Thyroid gland (tissue), 4 donors: ENCODE measurements at places on chromosomes 16 and 17. TPM values are rescaled to one million over a fixed set of nuclear protein-coding genes. Genes with fewer than 3 reads are reported as not detected.

The TMEM132E gene
- total RNA-seq, result not detected

The ITGAD gene
- total RNA-seq, result not detected

The FOXC2 gene
- total RNA-seq, result 4.0 TPM

The CBFA2T3 gene
- total RNA-seq, result 3.3 TPM

The CPHXL2 gene
- total RNA-seq, result not detected

The PDIA2 gene
- not detected for total RNA-seq

The ZNF597 gene
- 6.8 TPM for total RNA-seq

The FXR2 gene
- total RNA-seq, result 28.8 TPM

The PIK3R6 gene
- total RNA-seq, result not detected

DNA sequence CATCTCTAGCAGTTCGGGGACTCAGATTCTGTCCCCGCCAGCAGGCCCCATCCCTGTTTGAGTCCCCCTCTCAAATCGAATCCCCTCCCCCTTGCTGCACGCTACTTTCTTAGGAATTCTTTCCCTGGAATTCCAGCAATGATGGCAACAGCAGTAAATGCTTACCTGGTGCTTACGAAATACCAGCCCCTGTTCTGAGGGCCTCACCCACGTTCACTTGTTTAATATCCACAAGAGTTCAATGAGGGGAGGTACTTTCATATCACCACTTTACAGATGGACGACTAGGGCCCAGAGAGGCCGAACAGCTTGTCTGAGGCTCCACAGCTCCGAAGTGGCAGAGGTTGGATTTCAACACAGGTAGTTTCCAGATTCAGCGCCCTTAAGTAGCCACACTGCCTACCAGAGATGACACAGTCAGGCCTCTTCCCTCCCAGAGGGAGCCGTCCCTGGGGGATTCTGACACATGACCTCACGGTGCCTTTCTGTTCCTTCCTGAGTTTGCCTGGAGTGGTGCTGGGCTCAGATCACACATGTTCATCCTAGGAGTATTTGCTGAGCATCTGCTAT lies 120.7 kb upstream of the GSE1 start:
- H3K4me1 ChIP-seq, result peaks cover 17% of the 10 kb centered on the region
- H3K27me3 ChIP-seq, result no peaks in the 10 kb centered on the region
- H3K27ac ChIP-seq, result peak overlapping the region; percentile 58
- H3K4me3 ChIP-seq, result no peak overlapping the region

DNA sequence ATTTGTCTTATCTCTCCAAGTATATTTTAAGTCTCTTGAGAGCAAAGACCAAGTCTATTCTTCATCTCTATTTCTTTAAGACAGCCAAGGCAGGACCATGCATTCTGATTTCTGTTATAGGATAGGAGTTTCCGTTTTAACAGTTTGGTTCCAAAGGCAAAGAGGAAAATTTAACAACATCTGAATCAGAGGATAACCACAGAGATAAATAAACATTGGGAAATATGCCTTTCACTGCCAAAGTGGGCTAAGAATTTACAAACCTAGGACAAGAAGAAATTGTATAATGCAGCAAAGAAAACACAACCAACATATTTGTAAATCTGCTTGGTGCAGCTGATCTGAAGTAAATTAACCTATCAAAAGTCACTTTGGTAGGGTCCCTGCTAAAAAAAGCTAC lies 37.7 kb downstream of the USP32 start:
- H3K27me3 ChIP-seq, result no peaks in the 10 kb centered on the region
- no peaks in the 10 kb centered on the region for H3K36me3 ChIP-seq
- no peak for DNase-seq
- no peak overlapping the region for H3K27ac ChIP-seq
- H3K4me1 ChIP-seq, result peaks cover 7% of the 10 kb centered on the region
- no peak overlapping the region for H3K4me3 ChIP-seq

DNA sequence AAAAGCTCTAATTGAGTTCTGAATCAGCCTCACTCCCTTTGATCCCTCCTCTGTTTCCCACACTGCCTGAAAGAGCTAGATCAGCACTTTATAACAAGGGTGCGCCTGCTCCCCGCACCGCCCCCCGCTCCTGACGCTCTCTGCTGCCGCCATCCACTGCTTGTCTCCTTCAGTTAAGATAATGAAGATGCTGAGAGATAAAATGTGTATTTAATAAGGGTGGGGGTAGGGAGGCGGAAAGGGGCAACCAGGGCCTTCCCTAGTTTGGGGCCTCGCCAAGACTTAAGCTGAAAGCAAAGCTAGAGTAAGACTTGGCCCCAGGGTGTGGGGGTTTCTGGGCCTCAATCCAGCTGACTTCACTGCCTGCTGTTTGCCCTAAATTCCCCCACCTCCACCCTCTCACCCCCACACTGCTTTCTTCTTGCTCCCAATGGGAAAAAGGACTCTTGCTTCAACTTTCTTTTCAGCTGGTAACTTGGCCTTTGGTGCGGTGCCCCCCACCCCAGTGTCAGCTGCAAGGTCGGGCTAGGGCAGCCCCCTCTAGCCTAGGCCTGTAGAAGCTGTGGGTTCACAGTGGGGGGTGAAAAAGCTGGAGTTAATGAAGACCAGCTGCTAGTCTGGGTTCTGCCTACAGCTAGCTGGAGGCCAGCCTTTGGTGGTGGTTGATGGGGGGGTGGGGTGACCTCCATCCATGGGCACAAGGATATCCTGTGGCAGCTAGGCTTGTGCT lies 1.8 kb upstream of the RARA start:
- H3K4me3 ChIP-seq, result no peak overlapping the region
- no peaks in the 10 kb centered on the region for H3K27me3 ChIP-seq
- H3K27ac ChIP-seq, result no peak overlapping the region
- no peak for DNase-seq

GRCh38 chr17:18362698-18363100 lies 651 bp downstream of the SHMT1 start:
- H3K27me3 ChIP-seq, result no peaks in the 10 kb centered on the region
- peak overlapping the region; percentile 85 for H3K27ac ChIP-seq
- peak overlapping the region; percentile 66 for H3K4me3 ChIP-seq
- peak; percentile 97 for DNase-seq
- no peaks in the 10 kb centered on the region for H3K36me3 ChIP-seq

DNA sequence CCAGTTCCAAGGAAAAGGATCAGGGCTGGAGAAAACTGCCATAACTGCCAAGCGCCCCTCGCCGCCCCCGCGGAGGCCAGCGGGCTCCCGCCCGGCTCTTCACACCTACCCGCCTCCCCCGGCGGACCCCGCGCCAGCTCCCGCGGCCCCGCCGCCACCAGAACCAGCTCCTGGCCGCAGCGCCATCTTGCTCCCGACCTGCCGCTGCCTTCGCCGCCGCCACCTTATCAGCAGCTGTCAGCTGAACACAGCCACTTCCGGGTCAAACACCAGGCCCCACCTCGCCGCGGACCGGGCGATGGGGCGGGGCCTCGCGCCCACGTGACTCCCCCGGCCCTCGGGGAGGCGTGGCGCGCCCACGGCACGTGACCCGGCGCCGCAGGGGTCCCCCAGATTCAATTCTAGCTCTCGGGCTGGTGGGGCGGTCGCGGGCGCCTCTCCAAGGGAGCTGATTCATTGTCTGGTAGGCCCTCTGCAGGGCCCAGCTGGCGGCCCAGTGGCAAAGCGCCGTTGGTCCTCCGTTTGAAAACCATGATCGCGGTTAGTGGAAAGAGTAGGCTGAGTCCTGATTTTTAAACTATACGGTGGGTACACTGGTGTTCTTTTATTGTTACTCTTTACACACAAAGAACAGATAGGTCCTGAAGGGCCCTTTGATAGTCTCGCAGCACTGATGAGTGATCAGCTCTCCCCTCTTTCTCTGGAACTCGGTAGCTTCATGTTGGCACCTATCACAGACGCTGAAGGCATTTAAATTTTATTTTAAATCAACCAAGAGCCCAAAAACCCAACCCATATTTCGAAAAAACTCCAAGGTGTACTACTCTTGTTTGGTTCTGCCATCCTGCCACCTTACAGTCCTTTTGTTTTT lies at the start of gene SYNRG:
Gene SYNRG, minus strand, starts transcription at position 249 of the 871 bp plus-strand sequence. Its CDS starts 63 bp downstream, at position 186.
- H3K4me1 ChIP-seq, result peaks cover 7% of the 10 kb centered on the region
- DNase-seq, result peak; percentile 98
- H3K4me3 ChIP-seq, result peak within 1 kb of the TSS; percentile 89
- peak within 1 kb of the TSS; percentile 82 for H3K27ac ChIP-seq

DNA sequence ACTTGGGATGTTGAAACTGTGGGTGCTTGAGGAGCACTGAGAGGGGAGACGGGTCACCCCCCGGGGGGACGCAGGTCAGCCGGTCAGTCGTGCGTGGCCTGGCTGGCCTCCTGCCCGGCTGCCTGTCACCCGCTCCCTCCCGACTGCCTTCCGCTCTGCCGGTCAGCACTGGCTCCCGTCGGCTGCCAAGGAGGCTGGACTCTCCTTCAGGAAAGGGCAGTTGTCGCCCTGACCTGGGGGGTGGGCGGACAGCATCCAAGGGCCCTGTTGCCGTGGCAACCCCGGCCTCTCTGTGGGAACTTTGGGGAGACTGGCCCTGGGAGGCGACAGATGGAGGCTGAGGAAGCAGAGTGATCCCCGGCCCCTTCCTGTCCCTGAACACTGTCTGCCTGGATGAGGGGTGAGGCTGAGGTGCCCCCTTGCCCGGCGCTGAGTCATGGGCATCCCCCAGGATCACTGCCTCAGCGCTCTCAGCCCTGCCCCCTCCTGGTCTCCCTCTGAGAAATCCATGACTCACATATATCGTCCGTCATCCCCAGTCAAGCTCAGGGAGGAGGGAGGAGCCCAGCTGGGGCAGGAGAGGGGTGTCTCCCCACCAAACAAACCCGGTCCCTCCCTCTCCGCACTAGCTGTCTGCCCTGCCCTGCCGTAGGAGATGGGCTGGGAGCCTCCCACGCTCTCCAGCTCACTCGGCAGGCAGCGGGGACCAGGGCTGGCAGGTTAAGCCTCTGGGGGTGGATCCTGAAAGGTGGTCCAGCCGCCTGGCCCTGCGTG lies at the start of gene ADGRG1:
Gene ADGRG1, plus strand, starts transcription at position 623 of the 774 bp plus-strand sequence. CDS start 21,658 bp downstream, outside the sequence.
- no peaks in the 10 kb centered on the region for H3K36me3 ChIP-seq
- H3K27ac ChIP-seq, result peak within 1 kb of the TSS; percentile 98
- H3K4me1 ChIP-seq, result peaks cover 98% of the 10 kb centered on the region
- H3K4me3 ChIP-seq, result no peak within 1 kb of the TSS
- DNase-seq, result peak; percentile 97

- peaks cover under 1% of the 10 kb centered on the region for H3K36me3 ChIP-seq
- H3K27me3 ChIP-seq, result no peaks in the 10 kb centered on the region
- H3K4me3 ChIP-seq, result peak within 1 kb of the TSS; percentile 86
- peaks cover 11% of the 10 kb centered on the region for H3K4me1 ChIP-seq
These were observed at the start of gene TACO1 for GRCh38 chr17:63600569-63601438. TSS of gene TACO1 (plus strand) at chr17:63600895. CDS start at chr17:63601084, 189 bp downstream.

GRCh38 chr17:51107778-51108177 lies 12.9 kb downstream of the SPAG9 start:
- peaks cover 62% of the 10 kb centered on the region for H3K4me1 ChIP-seq
- no peaks in the 10 kb centered on the region for H3K27me3 ChIP-seq
- no peak for DNase-seq
- no peaks in the 10 kb centered on the region for H3K36me3 ChIP-seq
- H3K27ac ChIP-seq, result peak overlapping the region; percentile 74

- no peak for DNase-seq
- peaks cover 14% of the 10 kb centered on the region for H3K4me1 ChIP-seq
- no peaks in the 10 kb centered on the region for H3K27me3 ChIP-seq
- H3K27ac ChIP-seq, result no peak overlapping the region
- peaks cover 14% of the 10 kb centered on the region for H3K36me3 ChIP-seq
These were observed 20.6 kb upstream of the CDH15 start for GRCh38 chr16:89150981-89151380.

- H3K27me3 ChIP-seq, result no peaks in the 10 kb centered on the region
- H3K4me1 ChIP-seq, result peaks cover 18% of the 10 kb centered on the region
- H3K36me3 ChIP-seq, result peaks cover 42% of the 10 kb centered on the region
- no peak for DNase-seq
- H3K27ac ChIP-seq, result no peak overlapping the region
- no peak overlapping the region for H3K4me3 ChIP-seq
These were observed 2.8 kb downstream of the GPS1 start for GRCh38 chr17:82054351-82055022.

GRCh38 chr16:4293822-4294457 lies 21.1 kb upstream of the TFAP4 start:
- no peaks in the 10 kb centered on the region for H3K27me3 ChIP-seq
- DNase-seq, result peak; percentile 79
- H3K4me3 ChIP-seq, result no peak overlapping the region
- H3K27ac ChIP-seq, result no peak overlapping the region

DNA sequence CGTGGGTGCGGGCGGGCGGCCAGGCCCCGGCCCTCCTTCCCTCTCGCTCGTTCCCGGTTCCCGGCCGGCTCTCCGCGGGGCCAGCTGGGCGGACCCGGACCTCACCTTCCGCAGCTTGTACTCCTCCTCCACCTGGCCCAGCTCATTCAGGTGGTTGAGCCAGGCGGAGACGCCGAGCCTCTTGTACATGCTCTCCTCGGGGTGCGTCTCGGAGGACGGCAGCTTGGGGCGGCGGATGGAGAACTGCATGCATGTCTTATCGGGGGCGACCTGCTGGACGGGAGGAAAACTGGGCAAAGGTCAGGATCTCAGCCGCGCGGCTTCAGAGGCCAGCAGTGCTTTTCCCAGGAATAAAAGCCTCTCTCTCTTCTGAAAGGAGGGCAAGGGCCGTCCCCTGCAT lies 85.4 kb downstream of the TBC1D16 start:
- peaks cover 20% of the 10 kb centered on the region for H3K4me1 ChIP-seq
- H3K27me3 ChIP-seq, result no peaks in the 10 kb centered on the region
- no peak overlapping the region for H3K4me3 ChIP-seq
- no peak for DNase-seq
- H3K27ac ChIP-seq, result no peak overlapping the region
